ENCODE measurements at places on chromosomes 4 and X.

DNA sequence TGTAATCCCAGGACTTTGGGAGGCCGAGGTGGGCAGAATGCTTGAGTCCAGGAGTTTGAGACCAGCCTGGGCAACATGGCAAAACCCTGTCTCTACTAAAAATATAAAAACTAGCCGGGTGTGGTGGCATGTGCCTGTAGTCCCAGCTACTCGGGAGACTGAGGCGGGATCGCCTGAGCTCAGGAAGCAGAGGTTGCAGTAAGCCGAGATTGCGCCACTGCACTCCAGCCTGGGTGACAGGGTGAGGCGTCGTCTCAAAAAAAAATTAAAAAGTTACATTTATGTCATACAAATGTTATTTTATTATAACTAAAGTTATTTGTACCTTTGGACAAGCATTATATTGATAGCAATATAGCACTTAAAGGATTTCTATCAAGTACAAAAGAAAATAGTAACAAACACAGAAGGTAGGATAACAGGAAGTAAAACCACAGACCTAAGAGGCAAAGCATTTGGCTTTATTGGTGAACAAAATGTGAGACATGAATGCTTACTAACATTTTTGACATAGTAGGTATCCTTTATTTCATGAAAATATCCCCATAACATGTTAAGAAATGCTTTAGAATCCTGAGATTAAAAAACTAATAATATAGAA, 51.5 kb downstream of the TMEM165 start:
- DNase-seq: no peak

- DNase-seq: no peak
Observed at GRCh38 chr4:76723373-76723772, 174.6 kb downstream of the SOWAHB start.

DNA sequence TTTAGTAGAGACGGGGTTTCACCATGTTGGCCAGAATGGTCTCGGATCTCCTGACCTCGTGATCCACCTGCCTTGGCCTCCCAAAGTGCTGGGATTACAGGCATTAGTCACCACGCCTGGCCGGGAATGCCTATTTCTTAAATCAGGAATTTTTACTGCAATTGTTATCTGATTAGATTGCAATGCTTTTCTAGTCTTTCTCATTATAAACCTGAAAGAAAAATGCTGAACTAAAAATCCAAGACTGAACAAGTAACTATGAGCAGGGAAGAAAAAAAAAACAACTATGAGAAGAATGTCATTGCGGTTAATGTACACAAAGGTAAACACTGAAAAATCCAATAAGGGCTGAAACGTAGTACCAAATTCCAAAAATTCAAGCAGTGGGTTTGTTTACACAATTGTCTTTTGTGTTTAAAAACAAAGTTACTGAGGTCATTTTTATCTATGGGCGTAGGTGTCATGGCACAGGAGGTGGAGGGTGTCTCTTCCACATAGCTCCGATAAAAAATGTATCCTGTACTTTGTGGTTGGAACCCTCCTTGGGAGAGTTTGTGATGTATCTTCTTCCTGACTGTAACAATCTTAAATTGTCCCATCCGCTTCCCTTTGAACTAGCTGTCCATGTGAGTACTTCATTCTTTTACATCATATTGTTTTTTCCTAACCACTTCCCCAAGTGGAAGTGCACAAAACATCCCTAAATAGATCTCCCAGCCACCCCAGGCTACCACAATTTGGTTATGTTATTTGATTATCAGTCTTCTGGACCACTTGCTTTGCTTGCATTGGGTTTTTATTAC, 11.1 kb upstream of the TMEM156 start:
- no peak for DNase-seq

- peak; percentile 47 for DNase-seq
Observed at GRCh38 chr4:40325406-40326019, 9.6 kb upstream of the CHRNA9 start.

- no peak for DNase-seq
Observed at GRCh38 chr4:154719087-154719486, 24.7 kb upstream of the LRAT start.

DNA sequence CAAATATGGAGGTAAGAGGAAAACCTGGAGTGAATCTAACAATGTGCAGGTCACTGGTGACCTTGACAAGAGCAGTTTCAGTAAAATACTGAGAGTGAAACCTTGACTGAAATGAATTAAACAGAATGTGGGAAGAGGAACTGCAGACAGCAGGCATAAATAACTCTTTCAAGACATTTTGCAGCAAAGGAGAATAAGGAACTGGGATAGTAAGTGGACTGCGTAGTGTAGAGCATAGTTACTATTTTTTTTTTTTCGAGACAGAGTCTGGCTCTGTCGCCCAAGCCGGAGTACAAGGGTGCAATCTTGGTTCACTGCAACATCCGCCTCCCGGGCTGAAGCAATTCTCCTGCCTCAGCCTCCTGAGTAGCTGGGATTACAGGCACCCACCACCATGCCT, 24.0 kb downstream of the RBMX start:
- DNase-seq: no peak

DNA sequence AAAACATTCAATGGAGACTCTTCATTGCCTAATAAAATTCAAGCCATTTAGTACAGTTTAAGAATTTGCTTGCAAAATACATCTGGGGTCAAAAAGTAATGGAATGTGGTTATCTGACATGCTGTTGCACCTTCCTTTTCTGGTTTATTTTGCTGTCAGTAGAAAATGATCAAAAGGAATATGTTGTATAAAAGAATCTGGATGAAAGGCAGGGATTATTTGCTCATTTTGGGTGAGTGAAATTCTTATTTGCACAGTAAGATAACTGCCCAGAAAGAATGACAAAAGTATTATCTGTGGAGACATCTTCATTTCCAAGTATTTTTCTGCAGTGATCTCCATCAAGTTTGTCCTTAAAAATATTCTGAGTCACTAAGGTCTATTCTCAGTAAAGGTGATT, 30.4 kb downstream of the BOD1L1 start:
- no peak for DNase-seq

- peak; percentile 39 for DNase-seq
Observed at GRCh38 chr4:71004281-71004851, 10.9 kb downstream of the DCK start.

- DNase-seq: no peak
Observed at GRCh38 chrX:109266034-109266433, 215.9 kb downstream of the GUCY2F start.

DNA sequence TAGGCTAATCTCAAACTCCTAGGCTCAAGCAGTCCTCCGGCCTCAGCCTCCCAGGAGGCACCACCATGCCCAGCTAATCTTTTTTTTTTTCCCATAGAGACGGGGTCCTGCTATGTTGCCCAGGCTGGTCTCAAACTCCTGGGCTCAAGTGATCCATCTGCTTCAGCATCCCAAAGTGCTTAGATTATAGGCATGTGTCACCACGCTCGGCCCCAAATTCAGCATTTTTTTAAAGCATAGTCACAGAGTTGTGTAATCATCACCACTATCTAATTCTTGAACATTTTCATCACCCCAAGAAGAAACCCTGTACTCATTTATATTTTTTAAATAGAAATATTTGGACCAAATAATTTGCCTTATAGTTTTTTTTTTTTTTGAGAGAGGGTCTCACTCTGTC, 10.3 kb downstream of the CENPI start:
- DNase-seq: no peak

DNA sequence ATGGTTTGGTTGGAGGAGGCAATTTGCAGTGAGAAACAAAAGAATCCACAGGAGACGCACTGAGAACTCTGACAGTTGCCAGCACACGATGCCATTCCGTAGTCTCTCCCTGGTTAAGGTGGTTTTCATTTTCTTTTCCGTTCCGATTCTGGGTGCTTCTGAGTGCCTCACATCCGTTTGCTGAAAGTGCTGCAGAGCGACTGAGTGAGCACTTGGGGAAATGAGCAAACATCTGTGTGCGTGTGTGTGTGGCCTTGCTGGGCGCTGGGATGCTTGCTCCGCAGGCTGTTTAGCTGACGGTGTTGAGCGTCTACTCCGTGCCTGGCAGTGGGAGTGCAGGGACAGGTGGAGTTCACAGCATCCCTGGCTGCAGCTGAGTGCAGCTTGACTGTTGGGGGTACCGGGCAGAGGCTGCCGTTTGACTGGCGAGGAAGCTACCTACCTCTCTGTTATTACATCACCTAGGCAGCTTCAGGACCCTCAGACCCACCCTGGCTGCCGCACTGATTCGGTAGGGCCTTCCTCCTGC, 49.3 kb downstream of the SORCS2 start:
- DNase-seq: no peak

DNA sequence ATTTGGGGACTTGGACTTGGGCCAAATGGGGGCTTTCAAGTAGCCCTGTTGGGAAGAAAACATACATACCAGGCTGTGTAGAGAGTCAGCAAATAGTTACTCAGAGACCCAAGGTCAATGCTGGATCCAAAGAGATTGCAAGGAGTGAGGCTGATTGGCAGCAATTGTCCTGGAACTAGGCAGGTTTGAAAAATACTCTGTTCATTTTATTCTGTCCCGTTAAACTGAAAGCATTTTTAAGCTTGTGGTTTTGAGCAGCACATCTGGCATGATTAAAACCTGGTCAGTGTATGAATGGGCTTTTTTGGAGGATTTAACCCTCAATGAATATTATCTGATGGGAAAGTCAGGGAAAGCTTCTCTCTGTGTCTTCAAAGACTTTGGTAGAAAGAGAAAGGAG, 294.3 kb upstream of the BOD1L1 start:
- DNase-seq: no peak

- DNase-seq: no peak
Observed at GRCh38 chr4:71441186-71442169, 102.7 kb downstream of the SLC4A4 start.

DNA sequence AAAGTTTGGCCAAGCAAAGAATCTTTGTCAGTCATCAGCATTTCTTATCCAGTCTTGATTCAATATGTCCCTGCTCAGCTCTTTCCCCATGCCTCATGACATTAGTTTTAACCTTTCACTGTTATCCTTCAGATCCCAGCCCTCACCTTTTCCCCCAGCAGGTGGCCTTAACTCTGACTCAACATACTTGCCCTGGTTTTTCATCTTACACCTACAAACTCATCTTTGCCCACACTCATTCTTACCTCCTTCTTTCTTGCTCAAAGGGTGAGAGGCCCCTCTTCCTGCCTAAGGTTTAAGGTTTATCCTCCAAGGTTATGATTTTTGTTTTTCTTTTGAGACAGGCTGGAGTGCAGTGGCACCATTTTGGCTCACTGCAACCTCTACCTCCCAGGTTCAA, 10.6 kb upstream of the ANXA5 start:
- no peak for DNase-seq

- DNase-seq: no peak
Observed at GRCh38 chr4:82745173-82745842, 53.3 kb downstream of the SCD5 start.

DNA sequence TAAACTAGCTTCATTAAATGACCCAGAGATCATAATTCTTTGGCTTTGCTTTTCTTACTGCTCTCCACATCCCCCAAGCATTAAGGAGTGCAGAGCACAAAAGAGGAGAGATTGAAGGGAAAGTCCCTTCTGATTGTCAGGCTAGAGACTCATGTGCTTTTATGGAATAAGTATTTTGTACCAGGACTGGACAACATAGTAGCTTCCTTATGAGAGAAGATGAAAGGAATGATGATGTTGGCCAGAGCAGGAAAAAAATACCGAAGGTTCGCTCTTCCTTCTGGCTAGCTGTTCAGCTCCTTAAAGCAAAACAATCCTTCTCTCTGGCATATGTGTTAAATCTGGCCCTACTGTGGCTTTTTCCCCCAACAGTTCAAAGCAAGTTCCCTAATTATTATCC, 53.1 kb downstream of the HOPX start:
- no peak for DNase-seq

DNA sequence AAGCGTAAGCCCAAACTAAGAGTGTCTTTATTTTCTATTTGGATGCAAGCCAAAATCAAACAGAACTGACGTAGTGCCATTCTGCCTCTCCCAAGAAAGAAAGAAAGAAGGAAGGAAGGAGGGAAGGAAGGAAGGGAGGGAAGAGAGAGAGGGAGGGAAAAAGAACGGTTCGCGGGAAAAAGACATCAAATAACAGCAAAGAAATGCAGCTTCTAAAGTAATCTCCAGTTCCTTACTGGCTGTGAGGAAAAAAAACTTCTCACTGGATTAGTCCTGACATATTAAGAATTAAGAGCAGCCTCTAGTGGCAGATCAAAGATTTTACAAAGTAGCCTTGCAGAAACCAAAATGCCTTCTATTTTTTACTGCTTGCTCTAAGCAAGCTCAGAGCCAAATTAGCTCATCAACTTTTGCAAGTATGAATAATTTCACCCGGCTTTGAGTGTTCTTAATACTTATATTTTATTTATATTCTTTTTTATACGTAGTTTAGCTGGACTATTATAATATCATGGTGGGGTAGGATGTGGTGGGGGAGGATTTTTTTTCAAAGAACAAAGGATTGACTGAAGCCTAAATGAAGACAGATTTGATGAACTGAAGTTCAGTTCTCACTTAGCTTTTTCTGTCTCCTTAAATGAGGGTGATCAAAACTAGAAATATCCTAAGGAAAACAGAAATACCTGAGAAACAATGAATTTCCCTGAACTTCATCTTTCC, 36.6 kb downstream of the PITX2 start:
- DNase-seq: no peak

GRCh38 chrX:21590012-21590776, 67.9 kb downstream of the KLHL34 start:
- no peak for DNase-seq

GRCh38 chr4:94409962-94410361, 41.8 kb upstream of the PDLIM5 start:
- DNase-seq: no peak

DNA sequence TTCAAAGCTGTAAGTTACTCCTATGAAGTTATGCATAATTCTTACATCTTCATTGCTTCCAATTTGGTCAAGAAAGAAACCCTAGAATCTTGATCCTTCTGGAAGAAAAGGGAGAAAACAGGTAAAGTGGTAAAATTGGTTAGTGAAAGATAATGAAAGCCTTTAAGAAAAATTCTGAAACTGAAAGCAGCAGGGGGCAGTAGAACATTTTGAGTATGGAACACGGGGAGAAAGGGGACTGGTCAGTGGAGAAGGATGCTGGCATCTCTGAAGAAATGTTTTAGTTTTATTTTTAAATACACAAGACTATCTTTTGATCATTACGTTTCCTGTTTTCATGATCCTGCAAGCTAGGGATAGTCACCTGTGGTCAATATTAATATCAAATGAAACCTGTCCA, 54.3 kb downstream of the SLIT2 start:
- DNase-seq: no peak

GRCh38 chrX:65596270-65597034, 61.9 kb upstream of the LAS1L start:
- DNase-seq: peak; percentile 68

DNA sequence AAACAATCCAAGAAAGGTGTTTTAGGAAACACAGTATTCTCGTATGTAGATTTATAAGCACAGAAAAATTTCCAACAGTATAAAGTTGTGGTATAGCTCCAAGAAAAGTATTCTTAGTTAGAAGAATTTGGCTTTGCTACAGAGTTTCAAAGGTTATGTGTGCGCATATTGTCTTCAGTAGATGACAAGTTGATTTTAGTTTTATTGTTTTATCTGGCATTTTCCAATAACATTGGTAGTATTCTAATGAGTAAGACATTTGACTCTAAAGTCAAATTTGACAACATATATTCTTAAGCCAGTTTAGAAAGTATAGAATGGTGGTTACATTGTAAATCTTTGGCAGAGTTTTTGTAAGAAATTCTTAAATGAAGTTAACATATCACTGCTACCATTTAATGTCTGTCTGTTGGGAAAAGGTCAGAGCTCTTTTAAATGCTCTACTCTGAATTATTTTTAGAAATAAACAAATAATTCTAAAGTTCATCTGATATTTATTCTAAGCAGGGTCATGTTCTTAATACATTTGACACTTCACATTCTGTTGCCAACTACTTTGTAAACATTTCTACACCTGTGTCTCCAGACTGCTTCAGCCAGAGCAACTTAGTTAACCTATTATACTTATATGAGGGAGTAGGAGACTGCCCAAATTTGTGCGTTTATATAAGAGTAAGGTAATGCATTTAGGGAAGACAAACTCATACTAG, 30.0 kb downstream of the CLCN3 start:
- no peak for DNase-seq
